ENCODE measurements at places on chromosomes 5 and 9.

DNA sequence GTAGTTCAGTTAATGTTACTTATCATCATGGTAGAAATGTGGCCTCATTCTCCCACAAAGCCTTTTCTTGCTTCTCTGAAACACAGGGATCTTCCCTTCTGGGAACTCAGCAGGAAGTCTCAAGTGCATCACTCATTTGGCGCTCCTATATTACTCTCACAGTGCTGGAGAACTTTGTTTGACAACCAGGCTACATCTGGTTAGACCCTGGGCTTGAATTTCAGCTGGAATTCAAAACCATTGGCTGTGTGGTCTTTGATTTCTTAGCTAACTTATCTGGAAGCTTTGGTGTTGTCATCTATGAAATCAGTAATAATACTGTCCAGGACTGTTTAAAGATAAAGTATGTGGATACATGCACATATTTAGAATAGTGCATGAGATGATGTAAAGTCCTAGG is 1777.1 kb downstream of the MAT2B start:
- DNase-seq: no peak

DNA sequence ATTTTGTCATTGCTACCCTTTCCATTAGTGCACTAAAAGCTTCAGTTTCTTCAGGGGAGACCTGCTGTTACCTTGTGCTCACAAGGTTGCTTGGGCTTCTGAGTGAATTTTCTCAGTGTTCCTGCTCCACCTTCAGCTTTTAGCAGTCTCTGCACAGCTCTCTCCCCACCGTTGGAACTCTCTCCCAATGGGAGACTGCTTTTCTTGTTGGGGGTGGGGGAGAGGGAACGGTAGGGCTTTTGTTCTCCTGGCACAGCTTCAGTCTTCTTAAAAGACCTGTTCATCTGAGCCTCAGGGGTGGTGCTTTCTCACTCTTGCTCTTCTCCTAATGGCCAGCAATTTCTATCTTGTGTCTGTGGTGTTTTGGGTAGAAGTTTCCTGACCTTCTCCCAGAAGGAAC is 915.7 kb downstream of the EFNA5 start:
- no peak for DNase-seq

DNA sequence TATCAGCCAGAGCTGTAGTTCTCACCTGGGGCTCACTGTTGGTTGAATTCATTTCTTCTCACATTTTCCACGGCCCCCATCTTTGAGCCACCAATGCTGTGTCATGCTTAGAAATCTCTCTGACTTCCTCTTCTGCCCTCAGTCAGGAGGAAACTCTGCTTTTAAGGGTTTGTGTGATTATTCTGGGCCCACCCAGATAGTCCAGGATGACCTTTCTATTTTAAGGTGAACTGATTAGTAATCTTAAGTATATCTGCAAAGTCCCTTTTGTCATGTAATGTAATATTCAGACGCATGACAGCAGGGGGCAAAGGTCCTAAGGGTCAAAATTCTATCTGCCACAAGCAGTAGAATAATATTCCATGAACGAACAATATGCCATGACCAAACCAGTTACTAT is 88.4 kb downstream of the AK8 start:
- no peak for DNase-seq

DNA sequence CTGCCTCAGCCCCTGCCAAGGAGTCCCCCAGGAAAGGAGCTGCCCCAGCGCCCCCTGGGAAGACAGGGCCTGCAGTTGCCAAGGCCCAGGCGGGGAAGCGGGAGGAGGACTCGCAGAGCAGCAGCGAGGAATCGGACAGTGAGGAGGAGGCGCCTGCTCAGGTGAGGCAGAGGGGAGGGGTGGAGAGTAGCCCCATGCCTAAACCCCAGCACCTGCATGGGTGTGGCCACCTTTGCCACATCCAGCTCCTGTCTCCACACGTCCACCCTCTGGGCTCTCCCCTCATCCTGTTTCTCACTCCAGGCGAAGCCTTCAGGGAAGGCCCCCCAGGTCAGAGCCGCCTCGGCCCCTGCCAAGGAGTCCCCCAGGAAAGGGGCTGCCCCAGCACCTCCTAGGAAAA is 17.2 kb downstream of the TCOF1 start:
- DNase-seq: no peak

GRCh38 chr9:71690689-71691435 is 77.5 kb downstream of the CEMIP2 start:
- no peak for DNase-seq

- DNase-seq: no peak
These were observed 72.7 kb downstream of the SMIM23 start for GRCh38 chr5:171858303-171858702.

DNA sequence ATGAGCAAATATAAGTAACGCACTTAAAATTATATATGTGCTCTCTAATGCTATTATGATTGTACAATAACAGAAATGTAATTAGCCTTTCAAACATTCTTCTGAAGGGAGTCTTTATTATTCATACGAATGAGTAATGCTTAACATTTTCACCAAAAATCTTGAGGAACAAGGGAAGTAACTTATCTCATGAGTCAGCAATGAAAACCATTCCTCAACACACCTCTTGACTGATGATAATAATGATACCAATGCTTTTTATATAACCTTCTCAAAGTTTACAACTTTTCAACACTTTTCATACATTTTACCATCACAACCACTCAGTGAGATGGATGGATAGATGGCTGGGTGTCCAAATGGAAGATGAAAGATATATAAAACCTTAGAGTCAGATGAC is 369.3 kb downstream of the BNC2 start:
- no peak for DNase-seq

DNA sequence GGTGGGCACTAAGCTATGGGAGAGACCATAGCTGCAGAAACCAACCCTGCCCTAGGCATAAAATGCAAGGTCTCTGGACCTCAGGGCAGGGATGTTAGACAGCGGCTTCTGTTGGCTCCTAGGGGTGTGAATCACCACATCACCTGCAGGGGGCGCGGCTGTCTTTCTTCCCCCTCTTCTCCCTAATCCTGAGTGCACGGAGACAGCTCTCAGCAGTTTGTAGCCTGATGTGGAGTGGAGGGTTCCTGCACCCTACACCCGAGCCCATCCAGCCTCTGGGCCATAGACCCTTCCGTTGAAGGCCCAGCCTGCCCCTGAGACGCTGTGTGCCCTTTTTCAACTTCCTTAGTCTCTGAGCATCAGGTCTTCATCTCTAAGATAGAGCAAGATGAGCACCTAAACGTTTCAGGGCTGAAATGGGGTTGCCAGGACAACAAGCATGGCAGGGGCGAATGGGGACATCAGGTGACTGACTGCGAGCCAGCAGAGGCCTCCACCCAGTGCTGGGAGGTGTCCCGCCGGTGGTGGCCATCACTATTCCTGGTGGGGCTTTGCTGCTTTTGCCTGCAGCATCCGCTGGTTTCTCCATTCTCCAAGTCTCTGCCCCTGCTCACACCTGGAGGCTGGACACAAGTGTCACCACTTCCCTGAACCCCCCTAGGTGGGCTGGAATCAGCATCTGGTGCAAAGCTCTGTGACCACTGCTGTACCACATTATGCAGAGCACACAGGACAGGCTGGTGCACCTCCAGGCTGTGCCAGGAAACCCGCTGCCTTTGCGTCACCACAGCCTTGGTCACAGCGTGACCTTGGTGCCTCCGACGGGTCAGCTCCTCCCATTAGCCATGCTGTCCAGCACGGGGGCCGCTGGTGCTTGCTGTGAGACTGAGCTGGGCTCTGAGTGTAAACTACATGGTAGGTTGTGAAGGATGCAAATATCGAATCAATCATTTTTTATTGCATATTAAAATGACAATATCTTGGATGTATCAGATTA is 2.5 kb upstream of the SEC16A start:
- peak; percentile 59 for DNase-seq

GRCh38 chr5:149264439-149265067 is 7.1 kb upstream of the AFAP1L1 start:
- DNase-seq: no peak

- no peak for DNase-seq
These were observed 8.0 kb upstream of the MAN2A1 start for GRCh38 chr5:109681763-109682162.

- no peak for DNase-seq
These were observed 1633.8 kb downstream of the MAT2B start for GRCh38 chr5:165139262-165139661.

DNA sequence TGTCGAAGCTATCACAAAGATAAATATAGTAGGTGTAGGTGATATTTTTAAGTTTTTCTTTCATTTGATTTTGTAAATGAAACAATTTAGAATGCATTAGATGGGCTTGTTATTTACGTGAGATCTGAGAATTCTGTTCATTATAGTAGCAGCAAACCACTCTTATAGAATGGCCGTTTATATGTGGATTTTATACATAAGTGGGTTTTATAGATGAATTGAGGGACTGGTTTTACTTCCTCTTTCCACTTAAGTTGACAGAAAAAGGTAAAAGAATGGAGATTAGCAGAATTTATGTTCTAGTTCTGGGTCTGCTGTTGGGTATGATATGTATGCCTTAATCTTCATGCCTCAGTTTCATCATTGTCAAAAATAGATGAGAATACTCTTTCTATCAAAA is 5.6 kb downstream of the RMI1 start:
- no peak for DNase-seq

GRCh38 chr9:95458666-95459065 is 58.1 kb downstream of the PTCH1 start:
- no peak for DNase-seq

GRCh38 chr9:115194216-115194615 is 76.3 kb upstream of the TNC start:
- no peak for DNase-seq

GRCh38 chr5:158869092-158869491 is 230.6 kb downstream of the EBF1 start:
- DNase-seq: no peak

DNA sequence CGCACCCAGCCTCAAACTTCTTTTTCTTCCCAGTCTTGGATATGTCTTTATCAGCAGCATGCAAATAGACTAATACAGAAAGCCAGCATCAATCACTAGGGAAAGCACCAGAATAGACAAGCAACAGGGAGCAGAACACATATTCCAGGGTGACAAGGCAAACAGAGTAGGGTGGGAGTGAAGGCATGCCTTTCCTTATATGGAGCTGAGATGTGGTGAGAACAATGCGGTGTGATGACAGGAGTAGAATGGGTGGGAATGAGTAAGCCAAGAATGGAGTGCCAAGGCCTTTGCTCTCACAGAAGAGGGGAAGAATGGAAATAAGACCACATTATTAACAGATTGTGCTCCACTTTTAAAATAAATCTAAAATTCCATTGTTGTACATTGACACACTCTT is 115.6 kb downstream of the CETN3 start:
- DNase-seq: no peak

DNA sequence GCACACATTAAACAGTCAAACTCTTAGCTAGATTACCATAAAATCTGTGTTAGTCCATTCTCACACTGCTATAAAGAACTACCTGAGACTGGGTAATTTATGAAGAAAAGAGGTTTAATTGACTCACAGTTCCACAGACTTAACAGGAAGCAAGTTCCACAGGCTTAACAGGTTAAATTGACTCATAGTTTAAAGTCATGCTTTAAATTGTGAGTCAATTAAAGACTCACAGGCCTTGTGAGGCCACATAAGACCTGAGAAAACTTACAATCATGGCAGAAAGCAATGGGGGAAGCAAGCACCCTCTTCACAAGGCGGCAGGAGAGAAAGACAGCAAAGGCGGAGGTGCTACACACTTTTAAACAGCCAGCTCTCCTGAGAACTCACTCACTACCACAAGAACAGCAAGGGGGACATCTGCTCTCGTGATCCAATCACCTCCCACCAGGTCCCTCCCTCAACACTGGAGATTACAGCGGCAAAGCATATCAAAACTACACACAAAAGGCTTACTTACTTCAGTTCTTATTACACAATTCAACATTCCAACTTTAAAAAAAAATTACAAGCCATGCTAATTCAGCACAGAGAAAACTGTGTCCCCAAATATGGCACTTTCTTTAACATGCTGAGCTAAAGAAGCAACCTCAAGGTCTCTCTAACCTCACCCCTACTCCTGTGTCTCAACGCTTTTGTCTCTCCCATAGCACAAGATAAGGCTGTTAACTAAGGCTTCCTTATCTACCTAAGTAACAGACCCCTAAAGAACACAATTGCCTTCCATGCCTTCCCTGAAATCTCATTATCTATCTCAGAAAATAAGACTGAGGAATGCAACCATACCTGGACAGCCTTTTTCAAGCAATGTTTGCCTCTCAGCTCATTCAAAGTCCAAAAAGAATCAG is 805.1 kb downstream of the NR2F1-AS1 start:
- no peak for DNase-seq

GRCh38 chr5:83924891-83925290 is 204.2 kb upstream of the HAPLN1 start:
- no peak for DNase-seq

DNA sequence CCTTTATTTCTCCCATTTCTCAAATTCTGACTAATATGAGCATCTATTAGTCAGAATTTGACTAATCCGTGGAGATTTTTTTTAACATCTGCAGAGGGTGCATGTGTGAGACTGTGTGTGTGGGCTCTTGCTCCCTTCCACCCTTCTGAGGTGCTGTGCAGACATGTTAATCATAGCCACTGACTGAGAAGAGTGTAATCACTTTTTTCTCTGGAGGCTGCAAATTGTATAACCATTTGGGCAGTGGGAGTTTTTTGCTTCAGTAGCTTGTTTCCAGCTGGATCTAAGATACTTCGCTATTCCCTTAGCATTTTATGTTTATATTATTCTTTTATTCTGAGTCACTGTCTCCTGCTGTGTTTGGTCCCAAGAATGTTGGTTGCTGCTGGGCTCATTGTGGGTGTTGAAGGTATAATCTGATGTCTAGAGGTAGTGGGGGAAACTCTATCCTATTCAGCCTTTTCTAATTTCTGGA is 66.2 kb downstream of the ARHGEF28 start:
- DNase-seq: no peak

DNA sequence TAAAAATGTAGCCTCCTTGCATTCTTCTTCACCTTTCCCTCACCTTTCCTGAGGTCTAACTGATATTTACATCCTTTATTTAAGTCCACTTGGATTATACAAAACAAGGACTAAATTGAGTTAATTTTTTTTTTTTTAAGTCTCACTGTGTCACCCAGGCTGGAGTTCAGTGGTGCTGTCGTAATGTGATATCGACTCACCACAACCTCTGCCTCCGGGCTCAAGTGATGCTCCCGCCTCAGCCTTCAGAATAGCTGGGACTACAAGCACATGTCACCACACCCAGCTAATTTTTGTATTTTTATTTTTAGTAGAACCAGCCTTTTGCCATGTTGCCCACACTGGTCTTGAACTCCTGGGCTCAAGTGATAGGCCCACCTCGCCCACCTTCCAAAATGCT is 195.3 kb downstream of the BNC2 start:
- no peak for DNase-seq
